Myometrial cell (primary cell): ENCODE measurements at places on chromosomes 12 and 14. TPM values are rescaled to one million over a fixed set of nuclear protein-coding genes. Genes with fewer than 3 reads are reported as not detected.

Gene GLS2
- total RNA-seq: 0.71 TPM in 1 of 2 replicates, not detected in the other

Gene AQP2
- not detected in 2 replicates for total RNA-seq

Gene RNASE7
- total RNA-seq: not detected in 2 replicates

Gene NTN4
- total RNA-seq: 0.58 and 0.71 TPM in 2 replicates

Gene GZMH
- not detected in 2 replicates for total RNA-seq
